ENCODE measurements at places on chromosomes 6 and 20.

- DNase-seq: peak; percentile 25
These were observed 17.3 kb upstream of the TXLNB start for GRCh38 chr6:139308936-139309603.

DNA sequence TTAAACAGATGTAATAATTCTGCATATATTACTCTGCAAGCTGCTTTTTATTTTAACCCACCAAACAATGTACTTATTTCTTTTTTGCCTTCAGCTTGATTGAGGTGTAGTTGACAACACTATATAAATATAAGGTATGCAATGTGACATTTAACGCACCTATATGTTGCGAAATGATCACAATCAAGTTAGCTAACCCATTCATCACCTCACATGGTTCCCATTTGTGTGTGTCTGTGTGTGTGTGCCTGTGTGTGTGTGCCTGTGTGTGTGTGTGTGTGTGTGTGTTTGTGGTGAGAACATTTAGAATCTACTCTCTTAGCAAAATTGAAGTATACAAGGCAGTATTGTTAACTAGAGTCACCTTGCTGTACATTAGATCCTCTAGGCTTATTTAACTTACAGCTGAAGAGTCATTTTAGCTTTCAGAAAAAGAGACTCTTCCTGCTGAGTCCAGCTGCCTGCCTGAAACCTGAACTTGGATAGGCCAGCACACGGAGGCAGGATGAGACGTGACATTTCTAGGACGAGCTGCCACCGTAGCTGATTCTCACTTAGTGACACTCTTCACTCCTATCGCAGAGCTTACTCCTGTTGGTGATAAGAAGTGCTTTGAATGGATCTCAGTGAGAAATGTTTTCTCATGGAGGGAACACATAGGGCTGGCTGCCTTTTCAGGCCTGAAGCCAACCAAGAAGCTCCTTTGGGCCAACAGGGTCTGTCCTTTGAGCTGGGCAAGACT lies 126.5 kb upstream of the RIPOR2 start:
- DNase-seq: no peak

DNA sequence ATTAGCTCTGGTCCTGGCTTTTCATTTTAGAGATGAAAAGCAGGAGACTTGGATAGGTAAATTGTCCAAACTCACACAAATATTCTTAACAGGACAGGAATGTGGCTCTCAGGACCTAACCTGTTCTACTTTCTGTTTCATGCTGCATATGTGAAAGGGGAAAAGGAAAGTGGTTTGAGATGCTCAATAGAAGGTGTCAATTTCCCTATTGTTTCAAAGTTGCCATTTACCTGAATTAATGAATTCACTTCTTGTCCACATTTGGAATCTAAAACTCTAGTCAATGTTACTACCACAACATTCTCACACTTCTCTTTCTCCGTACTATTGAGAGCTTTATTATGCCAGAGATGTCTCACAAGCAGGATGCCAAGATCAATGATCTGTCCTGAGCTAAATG lies 4.8 kb upstream of the EFHC1 start:
- no peak for DNase-seq

- no peak for DNase-seq
These were observed 262.5 kb downstream of the GJA1 start for GRCh38 chr6:121697921-121698320.

DNA sequence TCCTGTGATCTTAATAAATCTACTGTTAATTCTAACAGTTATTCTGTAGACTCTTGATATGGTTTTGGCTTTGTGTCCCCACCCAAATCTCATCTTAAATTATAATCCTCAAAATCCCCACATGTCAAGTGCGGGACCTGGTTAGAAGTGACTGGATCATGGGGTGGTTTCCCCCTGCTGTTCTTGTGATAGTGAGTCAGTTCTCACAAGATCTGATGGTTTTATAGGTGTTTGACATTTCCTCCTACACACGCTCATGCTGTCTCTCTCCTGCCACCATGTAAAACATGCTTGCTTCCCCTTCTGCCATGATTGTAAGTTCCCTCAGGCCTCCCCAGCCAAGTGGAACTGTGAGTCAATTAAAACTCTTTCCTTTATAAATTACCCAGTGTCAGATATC lies 10.5 kb upstream of the EPB41L2 start:
- no peak for DNase-seq

- no peak for DNase-seq
These were observed 508 bp downstream of the NOP56 start for GRCh38 chr20:2652724-2653555.

DNA sequence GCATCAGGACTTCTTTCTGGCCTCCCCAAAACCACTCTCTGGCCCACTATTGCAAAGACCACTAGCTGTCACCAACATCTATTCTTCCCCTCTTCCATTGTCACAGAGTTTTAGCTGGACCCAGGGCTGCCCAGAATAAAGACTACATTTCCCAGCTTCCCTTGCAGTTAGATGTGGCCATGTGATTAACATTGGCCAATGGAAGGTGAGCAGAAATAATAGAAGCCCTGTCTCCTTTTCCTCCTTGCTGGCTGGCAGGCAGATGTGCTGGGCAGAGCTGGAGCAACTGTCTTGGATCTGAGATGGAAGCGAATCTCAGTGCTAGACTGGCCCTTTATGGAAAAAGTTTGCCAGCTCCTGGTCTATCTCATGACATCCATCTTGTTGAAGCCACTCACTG lies 97.0 kb downstream of the KCNB1 start:
- DNase-seq: no peak

GRCh38 chr6:159969921-159970320 lies 1.0 kb downstream of the IGF2R start:
- peak; percentile 64 for DNase-seq

DNA sequence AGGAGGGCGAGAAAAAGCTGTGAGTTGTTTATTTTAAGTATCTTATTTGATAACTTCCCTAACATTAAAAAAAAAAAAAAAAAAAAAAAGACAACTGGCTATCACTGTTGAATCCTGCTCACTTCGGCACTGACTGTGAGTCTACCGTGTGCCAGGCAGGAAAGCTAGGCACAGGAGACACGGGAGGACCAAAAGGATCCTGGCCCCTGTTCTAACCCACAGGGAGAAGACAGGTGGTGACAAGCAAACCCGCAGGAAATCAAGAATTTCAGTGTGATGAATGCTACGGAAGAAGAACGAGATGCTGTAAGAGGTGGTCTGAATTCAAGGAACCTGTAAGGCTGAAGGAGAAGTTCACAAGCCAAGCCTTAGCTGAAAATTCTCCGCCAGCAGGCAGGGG lies 94.7 kb upstream of the NFATC2 start:
- no peak for DNase-seq

- no peak for DNase-seq
These were observed 51.5 kb upstream of the TMEM200A start for GRCh38 chr6:130314271-130314670.

GRCh38 chr6:99613705-99614429 lies 7.2 kb downstream of the PRDM13 start:
- no peak for DNase-seq

DNA sequence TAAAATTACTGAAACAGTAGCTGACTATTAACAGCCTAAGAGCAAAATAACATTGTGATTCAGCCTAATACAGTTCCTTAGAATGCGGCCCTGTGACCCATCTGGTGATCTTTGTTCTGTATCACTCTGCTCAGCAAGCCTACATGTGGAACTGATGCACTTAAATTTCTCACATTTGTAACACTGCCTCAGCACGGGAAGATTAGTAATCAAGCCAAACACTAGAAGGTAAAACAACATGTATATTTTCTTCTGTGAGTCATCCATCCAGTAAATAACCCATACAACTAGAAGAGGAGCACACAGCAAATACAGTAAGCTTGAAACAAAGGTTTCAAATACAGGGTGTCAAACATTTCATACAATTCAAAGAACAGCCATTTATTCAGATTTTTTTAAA lies 189.7 kb upstream of the NOX3 start:
- DNase-seq: no peak

DNA sequence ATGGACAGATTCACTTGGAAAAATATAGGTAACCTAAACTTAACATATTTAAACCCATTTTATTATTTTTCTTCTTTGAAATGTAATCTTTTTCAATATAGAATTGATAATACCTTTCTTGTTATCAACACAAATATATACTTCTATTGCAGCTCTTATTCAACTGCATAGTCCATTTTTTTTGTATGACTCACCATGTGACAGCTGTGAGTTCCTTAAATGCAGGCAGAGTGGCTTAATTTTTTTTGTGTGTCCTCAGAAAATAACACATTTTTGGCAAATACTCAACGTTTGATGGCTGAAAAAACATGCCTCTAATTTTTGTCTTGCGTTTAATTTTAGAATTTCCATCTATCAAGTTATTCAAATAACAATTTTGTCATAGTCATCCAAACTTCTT lies 454.8 kb downstream of the PHF3 start:
- DNase-seq: no peak

DNA sequence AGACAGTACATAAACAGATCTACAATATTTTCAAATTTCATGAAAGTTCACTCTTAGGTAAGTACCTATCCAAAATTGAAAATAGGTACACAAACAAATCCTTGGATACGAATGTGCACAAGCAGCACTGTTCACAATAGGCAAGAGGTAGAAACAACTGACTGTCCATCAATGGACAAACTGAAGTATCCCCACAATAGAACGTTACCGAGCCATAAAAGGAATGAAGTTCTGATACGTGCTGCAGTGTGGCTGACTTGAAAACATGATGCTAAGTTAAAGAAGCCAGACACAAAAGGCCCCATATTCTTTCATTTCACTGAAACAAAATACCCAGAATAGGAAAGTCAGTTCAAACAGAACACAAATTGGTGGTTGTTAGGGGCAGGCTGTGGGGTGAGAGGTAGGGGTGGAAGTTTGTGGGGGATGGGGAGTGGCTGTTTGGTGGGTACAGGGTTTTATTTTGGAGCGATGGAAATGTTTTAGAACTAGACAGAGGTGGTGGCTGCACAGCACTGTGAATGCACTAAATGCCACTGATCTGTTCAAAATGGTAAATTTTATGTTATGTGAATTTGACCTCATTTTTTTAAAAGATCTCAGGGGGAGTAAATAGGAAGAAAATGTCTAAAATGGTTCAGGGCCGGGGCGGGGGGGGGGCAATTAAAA lies 89.5 kb downstream of the ZMYND8 start:
- DNase-seq: no peak

- no peak for DNase-seq
These were observed 6.1 kb upstream of the ZMYND8 start for GRCh38 chr20:47362361-47363219.

GRCh38 chr20:21353236-21353635 lies 44.1 kb downstream of the NKX2-4 start:
- DNase-seq: no peak

GRCh38 chr6:100459592-100460184 lies 5.0 kb downstream of the SIM1 start:
- DNase-seq: no peak

DNA sequence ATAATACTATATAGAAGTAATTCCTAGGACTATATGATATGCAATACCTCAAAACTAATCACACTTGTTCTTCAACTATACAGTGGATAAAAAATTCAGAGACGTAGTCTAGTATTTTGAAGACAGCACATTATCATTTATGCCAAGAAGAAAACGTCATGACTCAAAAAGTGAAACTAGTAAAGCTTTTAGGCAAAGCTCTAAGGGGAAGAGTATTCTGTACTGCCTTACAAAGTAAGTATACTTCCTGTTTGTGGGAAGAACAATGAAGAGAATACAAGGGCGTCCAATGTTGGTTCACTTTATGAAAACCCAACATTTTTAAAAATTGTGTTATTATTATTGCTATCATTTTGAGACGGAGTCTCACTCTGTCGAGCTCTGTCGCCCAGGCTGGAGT lies 27.9 kb downstream of the LOC128125822 start:
- no peak for DNase-seq

DNA sequence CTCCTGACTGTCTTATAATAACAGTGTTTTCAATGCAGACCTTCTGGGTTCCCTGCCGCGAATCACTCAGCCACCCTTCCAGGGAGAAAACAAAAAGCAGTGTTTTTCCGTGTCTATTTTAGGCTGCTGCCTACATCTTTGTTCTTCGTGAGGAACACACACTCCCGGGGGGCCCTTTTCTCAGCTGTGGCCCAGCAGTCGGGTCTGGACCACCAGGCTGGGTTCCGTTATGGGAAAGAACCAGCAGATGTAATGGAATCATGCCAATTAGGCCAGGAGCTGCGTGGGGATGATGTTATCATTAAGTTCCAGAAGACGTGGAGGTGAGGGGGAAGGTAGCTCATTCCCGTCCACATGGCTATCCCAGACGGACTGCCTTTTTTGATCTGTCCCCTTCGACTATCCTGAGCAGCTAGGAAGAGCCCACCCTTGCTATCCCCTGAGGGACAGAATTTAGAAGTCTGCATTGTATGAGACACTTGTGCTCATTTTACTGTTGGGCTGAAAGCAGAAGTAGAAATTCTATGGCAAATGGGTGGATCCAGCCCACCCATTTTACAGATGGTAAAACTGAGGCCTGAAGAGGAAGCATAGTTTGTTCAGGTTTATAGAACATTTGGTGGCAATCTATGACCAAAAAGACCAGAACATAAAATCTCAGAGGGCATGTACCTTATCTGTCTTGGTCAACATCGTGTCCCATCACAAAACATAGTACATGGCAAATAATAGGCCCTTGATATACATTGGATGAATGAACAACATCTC lies 54.5 kb downstream of the KCNB1 start:
- DNase-seq: no peak

DNA sequence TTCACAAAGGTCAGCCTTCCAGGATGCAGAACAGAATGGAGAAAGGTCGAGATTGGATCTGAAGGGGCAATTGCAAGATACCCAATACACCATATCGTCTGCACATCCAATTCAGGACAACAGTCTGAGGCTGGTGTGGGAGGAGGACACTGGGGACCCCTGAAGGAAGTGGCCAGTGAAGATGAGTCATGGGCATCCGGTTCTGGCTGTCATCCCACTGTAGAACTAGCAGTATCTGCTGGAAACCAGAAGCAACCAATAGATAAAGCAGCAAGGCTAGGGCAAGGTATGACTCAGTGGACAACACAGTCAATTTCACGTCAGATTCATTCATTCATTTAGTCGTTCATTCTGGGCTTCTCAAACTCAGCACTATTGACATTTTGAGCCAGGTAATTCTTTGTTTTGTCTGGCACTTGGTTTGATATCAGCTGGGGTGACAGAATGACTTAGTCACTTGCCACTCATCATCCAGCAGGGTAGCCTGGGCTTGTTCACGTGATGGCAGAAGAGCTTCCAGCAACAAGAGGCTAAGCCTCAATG lies 30.3 kb upstream of the SHLD1 start:
- peak; percentile 35 for DNase-seq

All from adrenal gland (tissue), 19 donors.